ENCODE measurements at places on chromosomes 4 and X.

- DNase-seq: no peak
Observed at GRCh38 chr4:148292686-148293085, 149.5 kb downstream of the NR3C2 start.

DNA sequence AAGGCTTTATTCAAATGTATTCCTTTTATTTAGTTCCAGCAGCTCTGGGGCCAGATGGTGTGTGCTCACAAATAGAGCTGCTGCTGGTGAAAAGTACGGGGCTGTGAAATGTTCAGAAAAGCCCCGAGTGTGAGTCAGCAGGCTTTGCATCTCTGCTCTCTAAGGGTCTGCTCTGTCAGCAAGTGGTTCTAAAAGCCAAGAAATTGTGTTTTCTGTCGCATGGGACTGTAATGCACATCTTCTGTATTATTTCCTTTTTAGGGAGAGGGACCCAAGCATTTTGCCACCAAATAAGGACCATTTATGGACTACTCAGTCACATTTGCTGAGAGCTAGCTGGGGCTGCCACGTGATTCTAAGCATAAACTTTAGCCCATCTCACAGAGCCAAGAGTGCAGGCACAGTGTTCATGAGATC lies 82.9 kb upstream of the NHS start:
- DNase-seq: no peak

DNA sequence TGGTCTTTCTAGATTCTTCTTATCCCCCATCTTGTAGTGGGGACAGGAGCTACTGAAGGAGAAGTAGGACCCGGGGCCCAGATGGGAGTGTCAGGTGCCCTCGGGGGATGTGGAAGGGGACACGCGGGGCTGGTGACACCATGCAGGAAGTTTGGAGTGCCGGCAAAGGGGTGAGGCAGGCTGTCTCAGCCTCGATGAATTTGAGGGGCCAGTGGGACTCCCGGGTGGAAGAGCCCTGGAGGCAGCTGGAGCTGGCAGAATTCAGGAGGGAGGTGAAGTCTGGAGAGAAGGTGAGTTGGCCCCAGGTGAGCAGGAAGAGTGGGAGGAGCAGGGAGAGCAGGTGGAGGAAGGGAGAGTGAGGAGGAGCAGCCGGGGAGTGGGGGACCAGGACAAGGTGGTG lies 101.7 kb downstream of the CPZ start:
- DNase-seq: no peak

- peak; percentile 76 for DNase-seq
Observed at GRCh38 chrX:96684339-96685209, at the start of gene DIAPH2. TSS of gene DIAPH2 (plus strand) at chrX:96684842.

- no peak for DNase-seq
Observed at GRCh38 chr4:2742081-2742822, 13.9 kb downstream of the TNIP2 start.

- no peak for DNase-seq
Observed at GRCh38 chrX:100980608-100981497, 11.3 kb downstream of the ARL13A start.

- no peak for DNase-seq
Observed at GRCh38 chrX:72113461-72113860, 18.3 kb downstream of the RTL5 start.

DNA sequence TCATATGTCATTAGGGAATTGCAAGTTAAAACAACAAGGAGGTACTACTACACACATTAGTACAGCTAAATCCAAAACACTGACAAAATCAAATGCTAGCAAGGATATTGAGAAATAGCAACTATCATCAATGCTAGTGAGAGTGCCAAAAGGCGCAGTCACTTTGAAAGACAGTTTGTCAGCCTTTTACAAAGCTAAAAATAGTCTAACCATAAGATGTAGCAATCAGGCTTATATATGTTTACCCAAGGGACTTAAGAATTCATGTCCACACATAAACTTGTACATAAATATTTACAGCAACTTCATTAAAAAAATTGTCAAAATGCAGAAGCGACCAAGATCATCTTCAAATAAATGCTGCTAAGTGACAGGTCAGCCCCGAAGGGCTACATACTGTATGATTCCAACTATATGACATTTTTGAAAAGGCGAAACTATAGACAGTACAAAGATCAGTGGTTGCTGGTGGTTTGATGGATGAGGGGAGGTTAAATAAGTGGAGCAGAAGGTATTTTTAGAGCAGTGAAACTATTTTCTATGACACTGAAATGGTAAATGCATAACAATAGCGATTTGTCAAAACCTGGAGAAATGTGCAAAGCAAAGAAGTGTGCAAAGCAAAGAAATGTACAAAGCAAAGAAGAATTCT lies 704.8 kb downstream of the ARAP2 start:
- no peak for DNase-seq

DNA sequence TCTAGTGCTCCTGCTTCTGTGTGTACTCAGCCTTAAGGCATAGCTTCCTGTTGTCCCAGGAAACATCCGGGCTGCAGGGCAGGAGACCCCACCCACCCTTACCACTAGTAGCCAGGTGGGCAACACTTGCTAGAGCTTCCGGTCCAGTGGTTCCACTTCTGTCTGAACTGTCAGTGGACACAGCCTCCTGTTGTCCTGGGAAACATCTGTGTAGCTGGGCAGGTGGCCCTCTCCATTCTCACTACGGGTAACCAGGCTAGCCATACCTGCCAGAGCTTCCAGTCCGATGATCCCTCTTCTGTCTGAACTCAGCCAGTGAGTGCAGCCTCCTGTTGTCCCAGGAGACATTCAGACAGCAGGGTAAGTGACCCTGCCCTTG lies 372.2 kb downstream of the INPP4B start:
- no peak for DNase-seq

DNA sequence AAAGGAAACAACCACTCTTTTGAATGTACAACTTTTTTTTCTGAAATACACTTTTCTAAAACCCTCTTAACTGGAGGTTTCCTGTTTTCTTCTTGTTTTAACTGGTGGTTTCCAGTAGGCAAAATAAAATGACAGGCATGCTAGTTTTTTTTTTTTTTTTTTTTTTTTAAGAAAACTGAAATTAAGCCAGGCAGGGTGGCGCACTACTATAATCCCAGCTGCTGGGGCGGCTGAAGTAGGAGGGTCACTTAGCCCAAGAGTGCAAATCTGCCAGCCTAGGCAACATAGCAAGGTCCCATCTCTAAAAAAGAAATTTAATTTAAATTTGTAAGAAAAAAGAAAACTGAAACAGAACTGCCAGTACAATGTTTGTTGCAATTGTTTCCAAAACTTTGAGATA lies 44.0 kb downstream of the TMEM144 start:
- no peak for DNase-seq

- no peak for DNase-seq
Observed at GRCh38 chrX:5957506-5957905, 271.2 kb downstream of the NLGN4X start.

- DNase-seq: no peak
Observed at GRCh38 chrX:39688576-39689375, 409.0 kb downstream of the BCOR start.

DNA sequence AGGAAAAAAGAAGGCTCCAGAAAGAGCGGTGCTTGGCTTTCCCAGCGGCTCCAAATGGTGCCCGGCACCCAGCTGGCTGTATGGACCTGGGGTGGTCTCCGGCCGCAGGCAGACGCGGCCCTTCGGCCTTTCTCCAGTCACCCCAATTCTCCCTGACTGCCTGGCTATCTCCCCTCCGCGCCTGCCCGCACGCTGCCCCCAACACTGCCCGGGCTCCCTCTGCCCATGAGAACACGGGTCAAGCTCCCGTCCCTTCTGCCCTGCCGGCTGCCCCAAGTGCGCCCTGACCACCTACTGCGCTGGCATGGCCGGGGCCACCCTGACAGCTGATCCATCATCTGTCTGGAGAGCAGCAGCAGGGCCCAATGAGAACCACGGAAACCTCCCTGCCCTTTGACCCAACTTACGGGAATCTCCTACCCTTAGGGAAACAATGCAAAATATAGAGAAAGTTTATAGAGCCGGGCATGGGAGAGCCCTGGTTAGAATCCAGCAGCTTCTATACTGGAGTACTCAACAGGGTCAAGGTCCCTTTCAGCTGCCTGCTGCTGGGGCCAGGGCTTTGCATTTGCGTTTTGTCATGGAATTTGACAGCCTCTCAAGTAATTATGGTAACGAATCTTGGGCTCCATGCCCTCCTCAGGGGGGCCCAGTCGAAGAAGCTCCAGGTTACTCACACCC lies 1.2 kb upstream of the FAM3A start:
- no peak for DNase-seq

GRCh38 chrX:82666355-82666754 lies 841.7 kb upstream of the POU3F4 start:
- DNase-seq: no peak

GRCh38 chrX:30572004-30572403 lies 5.6 kb downstream of the TASL start:
- no peak for DNase-seq

DNA sequence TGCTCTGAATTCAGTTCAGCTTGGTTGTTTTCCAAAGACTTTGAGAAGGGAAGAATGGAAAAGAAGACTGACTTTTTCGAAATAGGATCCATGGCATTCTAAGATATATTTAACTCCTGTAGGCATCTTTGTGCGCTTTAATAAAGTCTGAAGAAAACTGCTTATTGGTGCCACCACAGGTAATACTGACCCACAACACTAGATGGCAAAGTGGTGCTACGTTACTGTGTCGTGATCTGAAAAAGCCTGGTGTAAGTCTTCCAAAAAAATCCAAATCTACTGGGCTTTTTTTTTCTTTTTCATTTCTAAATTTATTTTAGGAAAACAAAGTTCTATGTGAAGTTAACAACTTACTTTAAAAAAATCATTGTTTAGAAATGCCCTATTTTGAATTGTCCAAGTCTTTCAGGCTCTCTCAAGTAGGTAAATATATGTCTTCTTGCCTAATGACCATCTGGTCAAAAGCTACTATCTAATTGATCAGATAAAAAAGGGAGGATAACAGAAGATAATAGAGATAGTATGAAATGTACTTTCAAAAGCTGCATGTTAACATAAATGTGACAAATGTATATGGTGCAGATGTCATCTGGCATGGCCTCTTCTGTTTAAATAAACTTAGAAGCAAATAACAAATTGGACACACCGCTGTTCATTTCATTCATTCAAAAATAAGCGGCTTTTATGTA lies 47.0 kb upstream of the MID1IP1 start:
- DNase-seq: peak; percentile 47

GRCh38 chr4:108227923-108228322 lies 59.2 kb upstream of the LEF1 start:
- DNase-seq: peak; percentile 85

DNA sequence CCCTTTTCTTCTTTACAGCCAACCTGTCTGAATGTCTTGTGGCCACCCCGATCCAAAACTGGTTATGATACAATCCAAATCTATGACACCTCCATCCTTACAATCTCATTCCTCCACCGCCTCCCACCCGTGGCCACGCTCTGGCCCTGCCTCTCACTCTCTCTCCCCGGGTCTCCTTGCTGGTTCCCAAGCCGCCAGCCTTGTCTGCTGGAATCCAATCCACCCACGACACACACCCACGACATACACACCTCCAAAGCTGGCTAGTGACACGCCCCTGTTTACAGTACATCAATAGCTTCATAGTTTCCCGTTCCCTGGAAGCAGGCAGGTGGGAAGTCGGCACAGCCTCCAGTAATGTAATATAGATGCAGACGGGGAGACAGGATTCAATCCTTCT lies 99.0 kb downstream of the WFS1 start:
- no peak for DNase-seq

GRCh38 chrX:52988985-52989917 lies 30.9 kb upstream of the FAM156A start:
- DNase-seq: no peak

All from Kasumi-1 (cell line).